Heart right ventricle (tissue), 16 donors: ENCODE measurements at places on chromosomes 3 and 15.
A peak's percentile ranks its signal among the peaks of the same experiment; 100 is the strongest.

- DNase-seq: no peak
Observed at GRCh38 chr3:188607805-188608315, 453.9 kb downstream of the LPP start.

DNA sequence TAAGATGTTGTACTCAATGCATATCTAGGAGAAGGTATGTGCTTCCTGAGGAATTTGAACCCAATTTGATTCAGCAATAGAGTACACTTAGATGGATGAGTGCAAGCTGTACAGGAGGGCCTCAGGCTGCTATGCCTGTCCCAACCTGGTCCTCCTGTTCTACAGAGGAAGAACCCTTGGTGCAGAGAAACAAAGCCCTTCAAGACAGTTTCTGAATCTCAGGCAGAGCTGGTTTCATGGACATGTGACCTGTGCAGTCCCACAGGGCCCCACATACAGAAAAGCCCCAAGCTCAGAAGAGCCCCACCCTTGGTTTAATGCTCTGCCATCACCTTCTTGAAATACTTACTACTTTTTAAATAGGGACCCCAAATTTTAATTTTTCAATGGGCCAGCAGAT, 15.3 kb downstream of the FOXP1 start:
- DNase-seq: no peak

DNA sequence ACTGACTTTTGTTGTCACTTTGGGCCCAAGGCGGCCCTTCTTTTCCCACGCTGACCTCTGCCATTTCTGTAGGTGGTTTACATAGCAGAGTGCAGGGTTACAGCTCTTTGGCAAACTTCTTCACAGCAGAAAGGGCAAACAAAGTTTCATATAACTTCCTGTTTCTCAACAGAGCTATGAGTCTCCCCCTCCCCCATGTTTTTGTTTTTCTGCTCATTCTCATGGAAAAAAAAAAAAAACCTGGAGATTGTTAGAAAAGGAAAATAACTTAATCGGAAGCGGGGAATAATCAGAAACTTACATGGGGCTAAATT, 342.0 kb upstream of the NR2F2 start:
- DNase-seq: no peak

- DNase-seq: no peak
Observed at GRCh38 chr15:80747317-80748053, 31.7 kb upstream of the CEMIP start.

GRCh38 chr3:87791248-87792027, 267.4 kb downstream of the CGGBP1 start:
- DNase-seq: no peak

DNA sequence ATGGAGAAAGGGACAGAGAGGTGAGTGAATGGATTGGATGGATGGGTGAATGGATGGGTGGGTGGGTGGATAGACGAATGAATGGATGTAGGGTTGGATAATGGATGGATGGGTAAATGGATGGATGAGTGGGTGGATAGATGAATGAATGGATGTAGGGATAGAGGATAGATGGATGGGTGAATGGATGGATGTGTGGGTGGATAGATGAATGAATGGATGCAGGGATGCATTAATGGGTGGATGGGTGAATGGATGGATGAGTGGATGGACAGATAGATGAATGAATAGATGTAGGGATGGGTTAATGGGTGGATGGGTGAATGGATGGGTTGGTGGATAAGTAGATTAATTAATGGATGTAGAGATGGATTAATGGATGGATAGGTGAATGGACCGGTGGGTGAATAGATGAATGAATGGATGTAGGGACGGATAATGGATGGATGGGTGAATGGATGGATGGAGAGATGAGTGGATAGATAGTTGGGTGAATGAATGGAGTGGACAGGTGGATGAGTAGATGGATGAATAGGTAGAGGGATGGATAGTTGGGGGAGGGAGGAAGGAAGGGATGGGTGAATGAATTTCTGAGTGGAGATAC, 28.6 kb downstream of the CACNA2D3 start:
- DNase-seq: no peak

DNA sequence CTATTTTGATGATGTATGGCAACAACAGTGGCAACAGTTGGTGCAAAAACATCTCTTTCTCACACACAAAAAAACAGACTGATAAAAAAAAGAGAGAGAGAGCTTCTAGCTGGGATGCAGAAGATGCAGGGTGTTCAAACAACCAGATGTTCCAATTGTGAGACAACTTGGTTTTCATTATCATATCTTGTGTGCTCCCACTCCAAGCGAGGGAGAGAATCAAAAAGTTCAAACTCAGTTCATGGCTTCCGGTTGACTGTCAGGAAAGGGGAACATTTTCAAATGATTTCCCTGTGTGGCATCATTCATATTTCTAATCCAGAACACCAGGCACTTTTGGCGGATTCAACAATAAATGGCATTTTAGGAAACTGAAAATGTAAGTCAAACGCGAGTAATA, 72.1 kb downstream of the RSL24D1 start:
- no peak for DNase-seq

DNA sequence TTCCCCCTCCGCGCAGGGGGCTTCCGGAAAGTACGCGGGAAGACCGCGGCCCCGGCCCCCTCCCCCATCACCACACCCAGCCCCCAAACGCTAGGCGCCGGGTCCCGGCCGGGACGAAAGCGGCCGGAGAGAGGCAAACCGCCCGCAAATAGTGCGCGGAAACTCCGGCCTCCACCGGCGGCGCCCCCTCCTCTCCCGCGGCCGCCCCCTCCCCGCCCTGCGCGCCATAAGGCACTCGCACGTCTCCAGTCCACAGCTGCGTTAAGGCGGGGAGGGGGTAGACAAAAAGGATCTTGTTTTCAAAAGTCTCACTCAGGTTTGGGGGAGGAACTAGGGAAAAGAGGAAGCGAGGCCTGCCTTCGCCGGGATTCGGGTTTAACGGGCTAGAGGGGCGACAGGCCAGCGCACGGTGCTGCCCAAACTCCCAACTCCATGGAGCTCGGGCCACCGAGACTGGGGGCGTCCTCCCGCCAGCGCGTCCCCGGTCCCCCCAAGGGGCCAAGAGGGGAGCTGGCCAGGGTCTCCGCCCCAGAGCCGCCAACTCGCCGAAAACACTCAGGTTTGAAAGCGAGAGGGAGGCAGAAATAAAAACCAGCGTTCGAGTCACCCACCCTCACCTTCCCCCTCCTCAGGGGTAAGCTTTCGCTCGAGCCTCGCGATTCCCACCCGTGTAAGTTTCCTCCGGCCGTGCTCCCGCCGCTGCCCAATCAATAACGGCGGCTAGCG, 1.8 kb downstream of the ANP32A start:
- DNase-seq: peak; percentile 54

GRCh38 chr3:46709157-46709654, 8.0 kb downstream of the TMIE start:
- DNase-seq: no peak

DNA sequence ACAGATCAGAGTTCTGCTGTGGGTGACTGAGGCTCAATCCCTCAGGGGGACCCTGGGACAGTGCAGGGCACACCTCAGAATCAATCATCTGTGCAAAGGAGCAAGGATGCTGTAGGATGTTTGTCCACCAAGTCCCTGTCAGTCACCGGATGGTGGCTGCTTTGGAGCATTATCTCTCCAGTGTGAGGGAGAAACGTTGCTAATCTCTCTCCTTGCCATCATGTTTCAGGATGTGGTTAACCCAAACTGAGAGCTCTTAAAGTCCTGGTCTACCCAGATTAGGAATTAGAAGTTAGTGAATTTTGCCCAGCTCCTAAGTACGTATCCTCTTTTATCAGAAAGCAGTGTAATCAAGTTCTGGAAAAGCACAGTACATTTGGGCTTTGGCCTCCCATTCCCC, 26.2 kb upstream of the LRRC3B start:
- no peak for DNase-seq

- DNase-seq: no peak
Observed at GRCh38 chr3:58693940-58694850, 27.6 kb upstream of the FAM3D start.

GRCh38 chr15:64209680-64210334, 47.0 kb upstream of the PPIB start:
- DNase-seq: no peak

GRCh38 chr15:68819495-68820294, 1.0 kb downstream of the ANP32A start:
- peak; percentile 51 for DNase-seq

GRCh38 chr3:51336261-51336660, 48.8 kb upstream of the MANF start:
- DNase-seq: no peak

- no peak for DNase-seq
Observed at GRCh38 chr3:110579840-110580550, 491.6 kb upstream of the NECTIN3 start.

GRCh38 chr3:41508063-41508696, 308.9 kb downstream of the CTNNB1 start:
- DNase-seq: no peak

DNA sequence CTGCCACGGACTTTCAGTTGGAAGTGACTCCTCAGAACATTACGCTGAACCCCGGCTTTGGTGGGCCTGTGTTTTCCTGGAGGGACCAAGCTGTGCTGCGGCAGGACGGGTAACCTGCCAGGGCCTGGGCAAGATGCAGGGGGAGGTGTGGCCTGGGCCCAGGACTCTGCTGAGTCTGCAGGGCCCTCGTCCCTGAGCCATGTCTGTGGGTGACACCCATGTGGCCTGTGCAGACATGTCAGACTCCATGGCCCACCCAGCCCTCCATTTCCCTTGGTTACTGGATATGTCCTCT, 4.9 kb upstream of the ITIH3 start:
- DNase-seq: no peak

DNA sequence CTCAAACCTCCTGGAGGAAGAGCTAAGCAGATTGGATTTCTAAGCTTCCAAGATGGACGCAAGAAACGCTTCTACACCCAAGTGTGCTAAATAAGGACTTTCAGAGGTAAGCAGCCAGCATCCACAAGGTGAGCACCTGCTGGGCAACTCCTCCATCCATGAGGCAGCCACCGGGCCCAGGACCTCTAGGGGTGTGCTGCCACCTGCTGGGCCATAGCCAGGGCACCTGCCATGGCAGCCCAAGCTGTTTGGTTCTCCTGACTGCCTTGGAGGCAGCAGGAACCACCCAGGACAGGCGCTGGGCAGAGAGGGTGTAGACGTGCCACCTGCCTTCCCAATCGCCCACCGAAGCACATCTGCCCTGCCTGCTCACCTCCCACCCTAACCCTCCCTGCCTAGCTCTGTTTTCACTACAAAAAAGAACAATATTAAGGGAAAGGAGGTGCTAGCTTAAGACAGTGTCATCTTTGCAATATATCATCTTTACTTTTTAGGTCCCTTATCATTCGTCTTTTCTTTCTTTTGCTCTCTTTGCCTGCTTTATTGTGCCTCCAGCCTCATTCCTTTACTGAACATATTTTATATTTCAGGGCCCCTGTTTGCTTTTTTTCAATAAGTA, 12.9 kb downstream of the C15orf62 start:
- DNase-seq: peak; percentile 49

DNA sequence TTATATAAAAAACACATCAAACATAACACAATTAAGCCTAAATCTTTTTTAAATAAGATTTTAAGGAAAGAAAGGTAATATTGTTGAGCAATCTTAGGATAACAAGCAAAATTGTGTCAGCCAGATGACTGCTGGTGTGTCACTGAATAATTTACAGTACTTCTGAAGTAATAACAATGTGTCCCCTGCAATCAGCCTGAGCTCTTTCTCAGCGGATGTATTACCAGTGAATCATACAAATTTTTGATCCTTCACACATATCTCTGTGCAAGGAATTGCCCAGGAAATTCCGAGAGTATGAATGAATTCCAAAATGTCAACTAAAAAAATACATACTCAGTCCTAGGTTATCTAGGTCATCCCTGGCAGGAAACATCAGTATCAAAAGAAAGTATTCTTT, 76.6 kb upstream of the PTX3 start:
- no peak for DNase-seq

DNA sequence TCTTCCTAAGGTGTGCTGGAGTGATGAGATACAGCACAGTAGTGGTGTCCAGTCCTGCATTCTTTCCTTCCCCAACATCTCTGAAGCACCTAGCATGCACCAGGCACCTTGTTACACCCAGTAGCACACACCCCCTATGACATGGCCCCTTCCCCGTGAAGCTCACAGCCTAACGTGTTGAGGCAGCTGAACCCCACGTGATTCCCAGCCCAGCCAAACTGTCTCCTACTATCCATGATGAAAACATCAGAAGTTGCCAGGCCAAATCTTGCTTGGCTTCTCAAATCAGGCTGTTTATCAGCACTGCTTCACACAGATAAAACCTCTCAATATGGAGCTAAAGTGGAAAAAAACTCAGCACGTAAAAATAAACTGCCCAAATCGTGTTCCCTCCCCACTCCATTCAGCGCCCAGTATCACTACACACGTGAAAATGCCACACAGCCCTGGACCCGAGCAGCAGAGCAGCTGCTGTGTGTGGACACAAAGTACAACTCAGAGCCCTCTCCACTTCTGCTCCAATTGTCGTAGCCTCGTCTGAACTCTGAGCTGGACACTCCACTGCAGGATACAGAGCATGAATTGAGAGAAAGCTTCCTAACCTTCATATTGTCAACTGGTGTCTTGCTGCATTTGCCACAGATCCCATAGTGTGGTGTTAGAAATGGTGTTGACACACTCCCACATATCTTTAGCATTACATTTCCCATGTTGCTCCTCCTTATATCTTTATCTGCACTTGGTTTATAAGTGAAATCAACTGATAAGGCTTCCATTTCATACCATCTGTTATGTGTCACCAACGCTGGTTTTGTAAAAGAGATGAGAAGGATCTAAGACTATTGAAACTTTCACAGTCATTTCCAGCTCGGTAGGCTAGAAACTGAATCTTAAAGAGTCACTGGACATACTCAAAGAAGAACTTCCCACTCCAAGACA, 279.8 kb downstream of the RORA start:
- DNase-seq: no peak
